ENCODE measurements at places on chromosomes 6 and 20.
A peak's percentile ranks its signal among the peaks of the same experiment; 100 is the strongest.

DNA sequence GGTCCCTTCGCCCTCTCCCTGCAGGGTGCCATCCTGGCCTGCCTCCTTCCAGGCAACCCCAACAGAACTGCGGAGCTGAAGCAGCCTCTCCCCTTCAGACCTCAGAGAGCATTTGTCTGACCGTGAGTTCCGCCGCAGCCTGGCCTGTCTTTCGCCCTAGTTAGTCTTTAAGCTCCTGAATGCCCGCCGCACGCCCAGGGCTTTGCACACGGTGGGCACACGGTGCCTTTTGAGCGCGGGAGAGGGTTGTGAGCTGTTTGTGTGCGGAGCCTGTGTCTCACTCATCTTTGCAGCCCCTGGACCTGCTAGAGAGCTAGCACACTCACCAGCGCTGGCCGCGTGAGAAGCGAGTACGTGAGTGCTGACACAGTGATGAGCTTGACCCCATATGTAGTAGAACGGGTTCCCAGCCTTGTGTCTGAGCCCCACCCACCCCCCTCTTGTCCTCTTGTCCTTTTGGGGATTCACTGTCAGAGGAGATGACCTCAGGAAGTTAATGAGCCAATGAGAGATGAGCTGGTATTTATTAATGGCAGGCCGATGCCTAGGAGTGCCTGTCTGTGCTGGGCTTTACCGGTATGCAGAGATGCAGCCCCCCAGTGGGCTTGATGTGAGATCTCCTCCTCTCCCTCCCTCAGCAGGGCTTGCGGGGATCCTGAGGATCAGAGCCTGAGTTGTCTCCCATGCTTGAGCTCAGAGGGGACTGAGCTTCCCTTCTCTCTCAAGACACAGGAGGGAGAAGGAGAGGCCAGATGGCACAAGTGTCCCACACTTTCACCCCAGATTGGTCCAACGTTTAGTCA lies 249.2 kb downstream of the FARS2 start:
- DNase-seq: no peak

DNA sequence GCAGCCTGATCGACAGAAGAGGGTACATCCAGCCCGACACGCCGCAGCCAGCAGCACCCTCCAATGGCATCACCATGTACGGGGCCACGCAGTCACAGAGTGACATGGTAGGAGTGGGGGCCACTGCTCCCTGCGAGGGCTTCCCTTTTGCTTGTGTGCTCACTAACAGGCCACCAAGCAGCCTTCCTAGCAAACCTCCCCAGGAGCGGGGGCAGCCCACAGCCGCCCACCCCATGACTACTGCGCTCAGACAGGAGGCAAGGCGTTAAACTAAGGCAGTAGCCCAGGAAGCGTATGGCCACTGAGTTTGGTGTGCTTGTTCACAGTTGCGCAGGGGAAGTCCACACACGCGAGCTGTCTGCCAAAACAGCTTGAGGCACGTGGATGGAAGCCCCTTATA lies 169.5 kb upstream of the SNX9 start:
- no peak for DNase-seq

- no peak for DNase-seq
Observed at GRCh38 chr6:125828476-125829039, 37.8 kb downstream of the NCOA7 start.

GRCh38 chr20:2473516-2473915 lies 2.9 kb upstream of the SNRPB start:
- DNase-seq: peak; percentile 91
